ENCODE measurements at places on chromosomes 7 and 10.
A peak's percentile ranks its signal among the peaks of the same experiment; 100 is the strongest.

GRCh38 chr7:50204581-50204980, 99.9 kb upstream of the IKZF1 start:
- DNase-seq: peak; percentile 41

DNA sequence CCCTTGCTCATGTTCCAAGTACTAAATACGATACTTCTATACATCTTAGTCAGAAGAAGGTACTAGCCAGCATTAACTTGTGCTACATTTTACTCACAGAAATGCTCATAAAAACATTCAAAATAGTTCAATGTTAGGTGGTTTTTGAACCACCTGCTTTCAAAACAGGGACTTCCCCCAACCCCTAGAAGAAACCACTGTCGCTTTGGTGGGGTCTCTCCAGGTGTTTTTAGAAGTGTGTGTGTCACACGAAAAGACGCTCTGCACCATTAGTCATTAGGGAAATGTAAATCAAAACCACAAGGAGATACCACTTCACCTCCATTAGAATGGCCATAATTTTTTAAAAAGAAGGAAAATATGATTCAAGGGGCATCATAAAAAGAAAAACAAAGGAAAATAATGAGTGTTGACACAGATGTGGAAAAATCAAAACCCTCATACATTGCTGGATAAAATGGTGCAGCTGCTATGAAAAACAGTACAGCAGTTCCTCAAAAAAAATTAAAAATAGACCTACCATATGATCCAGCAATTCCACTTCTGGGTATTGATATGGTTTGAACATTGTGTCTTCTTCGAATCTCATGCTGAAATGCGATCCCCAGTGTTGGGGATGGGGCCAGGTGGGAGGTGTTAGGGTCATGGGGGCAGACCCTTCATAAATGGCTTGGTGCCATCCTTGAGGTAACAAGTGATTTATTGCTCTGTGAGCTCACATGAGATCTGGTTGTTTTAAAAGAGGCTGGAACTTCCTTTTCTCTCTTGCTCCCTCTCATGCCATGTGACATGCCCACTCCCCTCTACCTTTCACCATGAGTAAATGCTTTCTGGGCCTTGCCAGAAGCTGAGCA, 74.2 kb downstream of the MALSU1 start:
- DNase-seq: peak; percentile 37

DNA sequence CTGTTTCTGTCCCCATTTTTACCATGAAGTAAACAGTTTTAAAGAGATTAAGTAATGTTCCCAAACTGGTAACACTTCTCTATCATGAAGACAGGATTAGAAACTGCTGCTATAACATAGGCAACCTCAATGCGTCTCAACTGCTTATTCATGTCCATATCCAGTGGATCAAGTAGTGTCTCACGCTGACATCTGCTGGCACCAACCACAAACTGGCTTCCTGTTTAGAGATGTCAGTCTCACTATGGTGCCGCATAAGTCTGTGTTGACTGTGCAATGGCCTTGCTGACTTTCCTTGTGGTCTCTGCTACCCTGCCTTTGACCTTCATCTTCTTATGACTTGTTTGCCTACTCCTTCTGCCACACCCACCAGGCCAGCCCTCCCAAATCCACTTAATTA, 369.6 kb upstream of the DPP6 start:
- DNase-seq: no peak

DNA sequence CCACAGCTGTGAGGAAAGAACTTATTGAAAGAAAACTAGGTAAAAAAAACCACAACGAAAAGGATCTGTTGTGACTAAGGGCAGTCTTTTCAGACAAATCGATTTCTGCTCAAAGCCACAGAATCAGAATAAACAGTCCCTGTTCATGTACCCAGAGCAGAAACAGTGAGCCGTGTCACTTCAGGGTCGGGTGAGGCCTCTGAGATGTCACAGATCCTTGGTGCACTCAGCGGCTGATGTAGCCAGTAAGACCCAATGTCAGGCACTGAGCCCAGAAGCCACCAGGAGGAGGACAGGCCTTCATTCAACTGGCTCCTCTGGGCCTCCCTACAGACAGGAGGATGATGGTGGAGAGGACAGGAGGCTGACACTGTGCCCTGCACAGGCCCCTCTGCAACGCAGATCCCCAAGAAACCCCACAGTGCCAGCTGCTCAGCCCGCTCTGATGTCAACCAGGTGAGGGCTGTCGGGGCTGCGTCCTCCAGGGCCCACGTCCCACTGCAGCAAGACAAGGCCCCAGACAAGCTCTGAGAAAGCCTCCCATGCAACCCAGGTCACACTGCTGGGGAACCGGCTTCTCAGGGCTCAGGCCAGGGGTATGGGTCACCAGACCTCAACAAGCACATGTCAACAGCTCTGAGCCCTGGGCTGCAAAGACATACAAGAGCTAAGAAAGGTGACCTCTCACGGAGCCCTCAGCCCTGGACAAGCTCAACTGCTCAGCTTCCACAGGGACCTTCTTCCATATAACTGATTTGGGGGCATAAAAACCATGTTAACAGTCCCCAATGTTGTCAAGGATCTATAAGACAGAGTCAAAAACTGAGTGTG, 190.6 kb downstream of the PARD3 start:
- DNase-seq: no peak

GRCh38 chr10:28190196-28190595, 112.7 kb downstream of the MPP7 start:
- DNase-seq: no peak

DNA sequence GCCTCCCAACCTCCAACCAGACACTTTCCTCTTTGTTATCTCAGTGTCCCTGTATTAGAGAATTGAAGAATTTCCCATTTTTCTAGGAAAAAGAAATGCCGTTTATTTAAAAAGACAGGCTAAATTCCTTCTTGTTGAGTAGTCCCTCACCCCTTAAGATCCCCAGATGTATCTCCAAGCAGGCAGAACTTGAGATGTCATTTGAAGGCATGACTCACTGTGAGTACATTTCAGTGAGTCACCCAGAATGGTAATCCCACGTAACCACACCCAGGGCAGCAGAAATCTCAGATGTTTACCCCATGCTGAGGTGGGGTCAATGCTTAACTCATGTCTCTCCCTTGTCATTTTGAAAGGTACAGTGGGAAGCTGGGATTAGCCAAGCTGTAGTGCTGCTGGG, 4.4 kb downstream of the ZNF655 start:
- DNase-seq: no peak

- no peak for DNase-seq
These were observed 23.8 kb downstream of the WBP1L start for GRCh38 chr10:102767428-102768160.

DNA sequence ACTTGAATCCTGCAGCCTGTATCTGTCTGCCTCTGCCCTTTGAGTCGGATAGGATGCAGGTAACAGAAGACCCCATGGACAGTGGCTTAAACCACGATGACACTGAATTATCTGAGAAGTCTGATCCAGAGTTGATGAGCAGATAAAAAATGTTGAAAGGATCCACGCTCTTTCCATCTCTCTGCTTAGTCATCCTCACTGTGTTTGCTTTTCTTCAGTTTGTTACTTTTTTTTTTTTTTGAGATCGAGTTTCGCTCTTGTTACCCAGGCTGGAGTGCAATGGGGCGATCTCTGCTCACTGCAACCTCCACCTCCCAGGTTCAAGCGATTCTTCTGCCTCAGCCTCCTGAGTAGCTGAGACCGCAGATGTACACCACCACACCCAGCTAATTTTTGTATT, 36.9 kb upstream of the GOLGA7B start:
- no peak for DNase-seq

GRCh38 chr7:48249166-48249565, 77.9 kb downstream of the ABCA13 start:
- no peak for DNase-seq

DNA sequence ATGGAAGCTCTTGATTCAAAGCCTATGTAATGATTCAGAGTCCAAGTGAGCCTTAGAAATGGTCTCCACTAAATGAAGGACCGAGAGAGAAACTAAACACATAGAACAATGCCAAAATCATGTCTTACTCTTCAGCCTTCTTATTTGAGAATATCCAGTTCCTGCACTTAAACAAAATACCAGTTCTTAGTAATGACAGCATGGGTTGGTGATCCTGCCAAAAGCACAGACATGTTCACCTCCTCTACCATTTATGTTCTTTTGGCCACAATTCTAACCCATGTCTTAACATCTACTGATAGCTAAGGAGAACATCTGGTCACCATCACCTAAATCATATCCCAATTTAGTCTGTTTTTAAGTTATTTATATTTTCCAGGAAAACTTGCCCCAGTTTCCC, 239.6 kb upstream of the PTN start:
- DNase-seq: no peak

DNA sequence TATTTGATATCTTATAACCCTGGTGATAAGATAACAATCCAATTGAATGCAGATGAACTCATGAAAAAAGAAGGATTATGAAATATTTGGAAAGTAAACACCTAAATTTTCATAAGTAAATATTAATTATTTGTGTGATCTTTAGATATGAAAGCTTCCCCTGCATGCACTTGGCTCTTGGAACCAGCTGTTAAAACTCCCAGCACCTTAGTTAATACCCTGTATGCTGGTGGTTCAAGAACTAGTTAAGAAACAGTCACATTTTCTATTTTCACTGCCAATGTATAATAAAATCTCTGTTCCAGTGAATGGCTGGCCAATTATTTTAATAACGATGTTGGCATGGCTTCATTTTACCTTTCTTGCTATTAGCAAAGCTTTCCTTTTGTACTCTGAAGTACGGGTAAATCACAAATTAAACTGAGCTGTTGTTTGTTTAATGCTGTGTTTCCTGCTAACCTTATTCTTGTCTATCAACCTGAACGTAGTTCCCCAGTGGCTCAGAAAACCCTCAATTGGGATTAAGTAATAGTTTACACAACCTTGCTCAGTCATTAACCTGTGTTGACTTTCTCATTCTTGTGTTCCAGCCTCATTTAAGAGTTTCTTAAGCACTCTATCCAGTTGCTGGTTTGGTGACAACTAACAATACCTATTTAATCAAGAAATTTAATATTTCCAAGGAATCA, 38.9 kb downstream of the MET start:
- no peak for DNase-seq

- DNase-seq: peak; percentile 33
These were observed 40.8 kb downstream of the RGS10 start for GRCh38 chr10:119501690-119502089.

- DNase-seq: no peak
These were observed 191.8 kb downstream of the ZMYND11 start for GRCh38 chr10:326894-327635.

- no peak for DNase-seq
These were observed 568.7 kb upstream of the MGMT start for GRCh38 chr10:128898133-128898915.

DNA sequence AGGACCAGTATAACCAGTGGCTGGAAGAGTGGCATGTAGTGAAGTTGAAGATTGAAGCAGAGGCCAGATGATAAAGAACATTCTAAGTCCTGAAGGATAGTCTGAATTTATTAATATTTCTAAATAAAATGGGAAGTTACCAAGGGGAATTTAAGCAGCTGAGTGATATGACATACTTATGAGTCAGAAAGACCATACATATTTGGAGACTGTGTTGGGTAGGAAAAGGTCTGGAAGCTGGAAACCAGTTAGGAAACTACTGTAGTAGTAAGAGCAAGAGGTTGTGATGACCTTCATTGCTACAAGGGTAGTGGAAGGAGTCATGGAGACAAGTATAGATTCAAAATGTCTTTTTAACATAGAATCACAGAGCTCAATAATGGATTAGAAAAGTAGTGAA, 752.3 kb downstream of the SUGCT start:
- DNase-seq: no peak

DNA sequence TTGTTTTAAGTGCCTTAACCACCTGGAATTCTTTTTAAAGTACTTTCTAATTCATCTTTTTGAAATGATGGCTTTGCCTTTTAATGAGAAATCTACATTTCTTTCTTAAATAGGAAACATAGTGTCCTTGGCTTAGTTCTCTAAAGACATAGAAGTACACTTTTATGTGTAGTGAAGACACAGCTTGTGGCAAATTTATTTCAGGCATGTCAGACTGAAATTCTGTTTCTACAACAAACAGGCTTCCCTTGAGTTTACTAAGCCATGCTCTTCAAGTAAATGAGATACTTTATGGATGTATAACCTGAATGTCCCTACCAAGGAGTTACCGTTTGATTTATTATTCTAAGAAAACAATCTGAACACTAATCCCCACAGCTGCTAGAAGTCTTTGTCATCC, 136.9 kb upstream of the MAGI2 start:
- no peak for DNase-seq

DNA sequence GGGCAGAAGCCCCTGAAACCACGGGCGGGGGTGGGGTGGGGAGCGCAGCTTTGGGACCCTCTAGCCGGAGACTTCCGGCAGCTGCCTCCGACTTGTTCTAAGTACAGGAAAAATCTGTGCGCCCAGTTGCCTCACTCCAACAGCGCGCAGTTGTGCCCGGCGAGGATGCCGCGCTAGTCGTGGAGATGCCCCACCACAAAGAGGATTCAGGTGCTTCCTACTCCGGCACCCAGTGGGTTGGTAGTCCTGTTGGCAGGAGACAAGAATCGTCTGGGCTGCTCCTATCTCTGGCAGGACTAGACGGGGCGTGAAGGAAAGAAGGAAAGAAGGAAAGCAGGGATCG, 465 bp upstream of the NPY start:
- no peak for DNase-seq
